Fibroblast of lung (primary cell): ENCODE measurements at places on chromosomes 11 and 22. TPM values are rescaled to one million over a fixed set of nuclear protein-coding genes. Genes with fewer than 3 reads are reported as not detected.

- DNase-seq = no peak
These were observed 22.3 kb downstream of the TNKS1BP1 start for GRCh38 chr11:57302489-57302888.

DNA sequence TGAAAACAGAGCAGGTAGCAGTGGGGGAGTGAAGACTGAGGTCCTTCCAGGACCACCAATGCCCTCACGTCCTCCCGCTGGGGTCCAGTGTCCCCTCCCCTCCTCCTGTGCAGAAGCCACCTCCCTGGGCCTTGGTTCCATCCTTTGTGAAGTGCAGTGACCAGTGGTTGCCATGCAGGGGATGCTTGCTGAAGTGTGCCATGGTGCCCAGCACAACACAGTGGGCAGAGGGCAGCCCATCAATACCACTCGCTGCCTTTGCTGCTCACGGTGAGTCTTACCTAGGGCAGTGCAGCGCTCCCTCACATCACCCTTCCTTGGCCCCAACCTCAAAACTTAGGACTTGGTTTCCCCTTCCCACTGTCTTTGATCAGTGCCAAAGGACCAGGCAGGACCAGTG is 12.9 kb downstream of the MYEOV start:
- DNase-seq = no peak

DNA sequence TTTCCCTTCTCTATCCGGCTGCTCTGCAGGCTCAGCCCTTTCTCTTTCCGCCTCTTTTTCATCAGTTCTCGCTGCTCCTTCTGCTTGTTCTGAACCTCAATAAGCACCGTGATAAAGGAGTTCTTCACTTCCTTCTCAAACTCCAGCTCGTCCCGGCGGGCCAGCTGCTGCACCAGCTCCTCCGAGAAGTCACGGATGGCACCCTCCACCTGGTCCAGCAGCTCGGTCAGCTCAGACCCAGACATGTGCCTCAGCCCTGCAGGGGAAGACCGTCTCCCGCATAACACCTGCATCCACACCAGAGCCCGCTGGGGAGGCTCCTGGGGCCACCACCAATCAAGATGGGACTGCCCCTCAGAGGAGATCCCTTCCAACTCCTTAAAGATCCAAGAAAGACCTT is 40.2 kb downstream of the FEZ1 start:
- DNase-seq = no peak

DNA sequence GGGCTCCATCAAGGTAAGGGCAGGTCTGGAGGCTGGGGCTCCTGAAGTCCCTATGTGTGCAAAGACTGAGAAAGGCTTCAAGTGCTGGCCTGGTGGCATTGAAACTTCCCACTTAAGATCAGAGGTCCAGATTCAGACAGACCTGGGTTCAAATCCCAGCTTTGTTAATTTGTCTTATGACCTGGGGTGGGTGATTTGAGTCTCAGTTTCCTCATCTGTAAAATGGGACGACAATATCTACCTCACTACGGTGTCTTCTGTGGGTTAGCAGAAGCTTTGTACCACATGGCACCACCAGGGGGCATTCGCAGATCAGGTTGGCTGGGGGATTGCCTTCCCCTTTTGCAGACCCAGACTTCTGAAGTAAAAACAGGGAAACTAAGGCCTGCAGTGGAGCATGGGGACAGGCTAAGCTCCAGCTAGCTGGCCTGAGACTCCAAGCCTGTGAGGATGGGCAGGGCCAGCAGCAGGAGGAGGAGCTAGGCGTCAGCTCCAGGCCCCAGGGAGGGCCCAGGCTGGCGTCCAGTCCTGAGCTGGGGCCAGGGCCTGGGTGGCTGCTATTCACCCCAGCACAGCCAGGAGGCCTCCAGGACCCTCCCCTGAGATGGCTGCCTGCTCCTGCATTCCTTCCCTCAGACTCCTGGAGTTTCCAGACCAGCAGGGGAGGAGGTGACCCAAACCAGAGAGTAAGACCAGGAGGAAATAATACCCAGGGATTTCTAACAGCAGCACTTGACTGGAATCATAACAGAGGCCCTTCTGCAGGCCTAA is 1.5 kb downstream of the CASTOR1 start:
- peak; percentile 90 for DNase-seq

GRCh38 chr22:35266277-35266676 is 9.0 kb downstream of the HMGXB4 start:
- DNase-seq = no peak

DNA sequence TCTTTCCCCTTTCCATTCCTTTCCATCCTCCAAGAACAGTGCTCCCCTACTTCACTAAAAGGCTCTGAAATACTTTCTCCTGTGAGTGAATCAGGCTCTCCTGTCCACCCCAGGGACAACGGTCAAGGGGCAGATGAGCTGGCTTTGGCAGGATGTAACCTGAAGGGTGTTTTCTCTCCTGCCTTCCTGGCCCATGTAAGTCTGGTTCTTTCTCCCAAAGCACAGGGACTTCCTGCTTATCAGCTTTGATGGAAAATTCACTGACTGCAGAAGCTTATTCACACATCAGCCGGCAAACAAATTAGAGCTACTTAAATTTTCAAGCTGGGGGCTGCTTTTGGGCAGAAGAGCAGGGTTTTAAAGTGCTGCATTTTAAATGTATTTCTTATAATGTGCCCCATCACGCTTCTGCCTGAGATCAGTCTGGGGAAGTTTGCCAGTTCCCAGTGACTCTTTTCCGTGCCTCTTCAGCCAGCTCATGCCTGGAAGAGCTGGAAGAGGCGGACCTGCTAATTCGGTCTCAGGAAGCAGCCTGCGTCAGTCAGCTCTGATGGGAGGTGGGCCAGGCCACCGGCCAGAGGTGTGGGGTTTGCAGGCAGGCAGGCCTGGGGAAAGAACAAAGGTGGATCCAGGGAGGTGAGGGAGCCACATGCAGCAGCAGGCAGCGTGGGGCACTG is 140.4 kb upstream of the TBCEL start:
- DNase-seq = peak; percentile 23

GRCh38 chr11:134686460-134687061 is 274.5 kb upstream of the B3GAT1 start:
- DNase-seq = no peak

DNA sequence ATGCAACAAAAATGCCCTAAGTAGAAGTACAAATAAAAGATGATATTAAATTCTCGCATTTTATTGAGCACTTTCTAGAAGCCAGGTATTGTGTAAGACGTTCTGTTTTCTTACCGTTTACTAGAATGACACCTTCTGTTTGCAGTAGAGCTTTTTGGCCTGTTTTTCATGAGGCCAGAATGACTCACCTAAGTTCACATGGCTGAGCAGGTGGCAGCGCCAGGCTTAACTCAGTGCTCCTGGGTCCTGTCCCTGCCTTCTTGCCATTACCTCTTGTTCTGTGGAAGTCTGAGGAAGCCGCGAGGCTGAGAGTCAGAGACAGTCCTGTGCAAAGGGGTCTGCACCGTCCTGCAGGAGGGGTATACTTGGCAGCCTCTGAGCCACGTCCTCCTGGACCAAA is 113.8 kb downstream of the ATXN10 start:
- DNase-seq = no peak

Gene ARFGAP2
- total RNA-seq = 68.1 and 80.4 TPM in 2 replicates
